ENCODE measurements at places on chromosomes 12 and 14. TPM values are rescaled to one million over a fixed set of nuclear protein-coding genes. Genes with fewer than 3 reads are reported as not detected.

ANG gene
- total RNA-seq: 1.7 TPM

RPGRIP1 gene
- total RNA-seq: not detected

AREL1 gene
- 39.0 TPM for total RNA-seq

ACTR10 gene
- 57.0 TPM for total RNA-seq

TGM1 gene
- total RNA-seq: 2.2 TPM

ACSM4 gene
- not detected for total RNA-seq

RIPK3 gene
- 0.32 TPM for total RNA-seq

NELL2 gene
- not detected for total RNA-seq

TMEM233 gene
- not detected for total RNA-seq

HOXC4 gene
- 1.6 TPM for total RNA-seq

KIF5A gene
- 1.3 TPM for total RNA-seq

C12orf54 gene
- not detected for total RNA-seq

SOX5 gene
- total RNA-seq: 13.8 TPM

ZNF891 gene
- 0.86 TPM for total RNA-seq

ENDOU gene
- not detected for total RNA-seq

PMCH gene
- total RNA-seq: not detected

LHX5 gene
- not detected for total RNA-seq

IL23A gene
- total RNA-seq: not detected

MYH6 gene
- total RNA-seq: not detected

MYF5 gene
- total RNA-seq: not detected

ZDHHC22 gene
- not detected for total RNA-seq

CLEC4D gene
- total RNA-seq: not detected

MANSC4 gene
- not detected for total RNA-seq

POP5 gene
- 35.8 TPM for total RNA-seq

EFS gene
- total RNA-seq: 7.8 TPM

CLEC6A gene
- total RNA-seq: not detected

TAS2R50 gene
- 5.8 TPM for total RNA-seq

C12orf56 gene
- 0.86 TPM for total RNA-seq

AGAP2 gene
- 0.43 TPM for total RNA-seq

TXNRD1 gene
- total RNA-seq: 747 TPM

PLA2G1B gene
- total RNA-seq: not detected

TNS2 gene
- total RNA-seq: 46.1 TPM
